Gastroesophageal sphincter (tissue), 4 donors: ENCODE measurements at places on chromosomes 7 and 10.

- H3K36me3 ChIP-seq = no peaks in the 10 kb centered on the region
- no peak overlapping the region for H3K27ac ChIP-seq
- ATAC-seq = no peak
- peaks cover 31% of the 10 kb centered on the region for H3K27me3 ChIP-seq
- H3K4me3 ChIP-seq = no peak overlapping the region
Observed at GRCh38 chr10:132281915-132282666, 25.7 kb downstream of the STK32C start.

- no peak for ATAC-seq
- H3K36me3 ChIP-seq = no peaks in the 10 kb centered on the region
- H3K4me3 ChIP-seq = no peak overlapping the region
- H3K27ac ChIP-seq = no peak overlapping the region
Observed at GRCh38 chr10:63286340-63286739, 153.2 kb downstream of the NRBF2 start.

GRCh38 chr10:1090696-1091095 is 34.5 kb downstream of the WDR37 start:
- H3K4me3 ChIP-seq = no peak overlapping the region
- H3K36me3 ChIP-seq = peaks cover 95% of the 10 kb centered on the region
- H3K27ac ChIP-seq = no peak overlapping the region
- no peak for ATAC-seq
- no peaks in the 10 kb centered on the region for H3K4me1 ChIP-seq
- no peaks in the 10 kb centered on the region for H3K27me3 ChIP-seq

DNA sequence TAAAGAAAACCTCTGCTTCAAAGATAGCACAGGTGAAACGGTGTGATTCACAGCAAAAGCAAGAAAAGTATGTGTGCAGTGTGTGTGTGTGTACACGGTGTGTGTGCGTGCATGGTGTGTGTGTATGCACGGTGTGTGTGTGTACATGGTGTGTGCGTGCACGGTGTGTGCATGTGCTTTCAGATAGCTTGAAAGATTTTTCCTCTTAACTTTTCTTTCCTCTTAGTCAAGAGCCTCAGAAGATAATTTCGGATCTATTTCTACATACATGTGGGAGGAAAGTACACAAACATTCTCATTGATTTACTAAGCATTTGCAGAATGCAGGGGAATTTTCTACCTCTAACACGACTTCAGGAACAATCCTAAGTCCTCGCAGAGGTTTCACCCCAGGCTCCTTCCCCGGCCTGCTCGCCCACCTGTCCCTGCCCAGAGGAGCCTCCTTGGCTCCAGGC is 2.9 kb downstream of the FGFR2 start:
- peak overlapping the region; percentile 50 for H3K4me3 ChIP-seq
- H3K27me3 ChIP-seq = peaks cover 26% of the 10 kb centered on the region
- H3K27ac ChIP-seq = peak overlapping the region; percentile 94
- ATAC-seq = no peak

DNA sequence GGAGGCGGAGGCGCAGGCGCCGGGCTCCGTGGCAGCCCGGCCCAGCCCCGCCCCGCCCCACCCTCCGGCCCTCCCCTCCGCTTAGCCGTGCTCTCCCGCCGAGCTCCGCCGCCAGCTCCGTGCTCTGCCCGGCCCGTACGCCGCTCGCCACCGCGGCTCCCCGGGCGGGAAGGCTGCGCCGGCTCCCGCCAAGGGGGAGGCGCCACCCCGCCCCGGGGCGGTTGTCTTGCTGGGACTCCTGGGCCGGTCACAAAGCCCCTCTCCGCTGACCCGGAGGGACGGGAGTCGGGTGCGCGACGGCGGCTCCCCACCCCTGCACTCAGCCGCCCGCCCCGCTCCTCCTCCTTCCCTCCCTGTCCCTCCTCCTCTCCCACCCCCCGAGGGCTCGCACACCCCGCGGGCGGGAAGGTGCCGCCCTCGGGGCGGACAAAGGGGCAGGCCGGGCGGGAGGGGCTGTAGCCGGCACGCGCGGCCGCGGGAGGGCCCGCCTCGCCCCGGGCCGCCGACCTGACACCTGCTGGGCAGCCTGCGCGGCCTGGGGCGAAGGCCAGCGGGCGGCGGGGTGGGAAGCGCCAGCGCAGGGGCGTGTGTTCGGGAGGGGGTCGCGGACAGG is 11.5 kb upstream of the SP8 start:
- peak overlapping the region; percentile 62 for H3K4me3 ChIP-seq
- ATAC-seq = peak; percentile 83
- H3K36me3 ChIP-seq = no peaks in the 10 kb centered on the region
- H3K4me1 ChIP-seq = peaks cover 26% of the 10 kb centered on the region
- H3K27me3 ChIP-seq = peaks cover 98% of the 10 kb centered on the region

DNA sequence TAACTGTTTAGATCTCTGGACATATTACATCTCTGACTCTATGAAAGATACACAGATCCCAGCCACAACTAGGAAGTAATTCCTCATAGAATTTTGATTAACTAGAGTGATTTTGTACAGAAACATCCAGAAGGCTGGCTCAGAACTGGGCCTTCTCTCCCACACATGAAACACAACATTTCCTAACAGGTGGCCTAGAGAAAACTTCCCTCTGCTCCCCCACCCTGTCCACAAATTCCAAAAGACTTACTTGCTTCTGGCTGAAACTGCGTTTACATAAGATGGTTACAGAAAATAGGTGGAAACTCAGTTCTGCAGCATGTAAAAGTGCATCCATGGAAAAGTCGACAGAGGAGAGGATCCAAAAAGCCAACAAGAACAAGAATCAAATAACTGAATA is 132.9 kb downstream of the FZD1 start:
- H3K27me3 ChIP-seq = no peaks in the 10 kb centered on the region
- no peak overlapping the region for H3K4me3 ChIP-seq
- no peaks in the 10 kb centered on the region for H3K36me3 ChIP-seq

- H3K27ac ChIP-seq = no peak overlapping the region
- H3K27me3 ChIP-seq = no peaks in the 10 kb centered on the region
- H3K4me3 ChIP-seq = no peak overlapping the region
Observed at GRCh38 chr7:80632139-80632538, 6.3 kb upstream of the CD36 start.
